ENCODE measurements at places on chromosomes 3 and 15.

- no peak for DNase-seq
These were observed 32.5 kb downstream of the TM4SF4 start for GRCh38 chr3:149506965-149507364.

DNA sequence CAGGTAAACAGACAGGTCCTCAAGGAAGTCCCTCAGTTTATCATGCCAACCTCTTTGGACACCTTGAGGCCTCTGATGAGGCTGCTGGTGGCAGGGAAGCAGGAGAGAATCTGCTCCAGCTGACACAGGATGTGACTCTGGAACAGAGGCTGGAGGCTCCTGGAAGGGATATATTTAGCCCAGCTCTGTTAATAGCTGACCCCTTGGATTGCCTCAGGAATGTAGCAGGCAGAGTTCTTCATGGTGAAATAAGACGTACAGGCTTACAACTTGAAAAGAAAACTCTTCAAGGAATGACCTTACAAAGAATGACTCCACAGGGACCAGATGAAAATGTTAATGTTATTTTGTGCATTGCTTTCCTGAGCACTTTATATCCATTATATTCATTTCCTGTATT lies 90.5 kb downstream of the AQP9 start:
- no peak for DNase-seq

DNA sequence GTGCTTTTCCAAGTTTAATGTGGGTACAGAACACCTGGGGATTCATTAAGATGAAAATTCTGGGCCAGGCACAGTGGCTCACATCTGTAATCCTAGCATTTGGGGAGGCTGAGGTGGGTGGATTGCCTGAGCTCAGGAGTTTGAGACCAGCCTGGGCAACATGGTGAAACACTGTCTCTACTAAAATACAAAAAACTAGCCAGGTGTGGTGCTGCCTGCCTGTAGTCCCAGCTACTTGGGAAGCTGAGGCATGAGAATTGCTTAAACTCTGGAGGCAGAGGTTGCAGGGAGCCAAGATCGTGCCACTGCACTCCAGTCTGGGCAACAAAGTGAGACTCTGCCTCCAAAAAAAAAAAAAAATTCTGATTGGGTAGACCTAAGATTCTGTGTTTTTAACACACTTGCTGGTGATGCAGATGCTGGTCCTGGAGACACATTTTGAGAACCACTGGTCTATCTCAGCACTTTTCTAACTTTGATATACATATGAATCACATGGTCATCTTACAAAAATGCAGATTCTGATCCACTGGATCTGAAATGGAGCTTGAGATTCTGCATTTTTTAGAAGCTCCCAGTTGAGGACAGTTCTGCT lies 223.8 kb upstream of the SATB1 start:
- no peak for DNase-seq

DNA sequence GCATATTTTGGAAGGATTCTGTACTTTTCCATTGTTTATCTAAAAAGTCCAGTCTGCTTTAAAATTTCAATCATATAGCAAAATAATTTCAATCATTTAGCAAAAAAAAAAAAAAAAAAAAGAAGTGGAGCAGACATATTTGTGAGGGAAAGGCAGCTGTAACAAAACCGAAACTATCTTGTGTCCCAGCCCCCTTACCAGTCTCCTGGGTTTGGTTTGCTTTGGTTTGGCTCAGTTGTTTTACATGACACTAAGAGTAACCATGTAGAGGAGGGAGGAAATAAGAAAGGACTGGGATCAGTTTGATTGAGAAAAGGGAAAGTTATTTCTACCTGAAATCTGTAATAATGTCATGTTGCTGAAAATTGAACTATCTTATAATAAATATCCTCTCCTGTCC lies 158.8 kb upstream of the GADL1 start:
- DNase-seq, result no peak

- peak; percentile 71 for DNase-seq
These were observed at the start of gene MAN2A2 for GRCh38 chr15:90902840-90903732. MAN2A2 (plus strand) TSS chr15:90903302; CDS start chr15:90904208, 906 bp downstream.

DNA sequence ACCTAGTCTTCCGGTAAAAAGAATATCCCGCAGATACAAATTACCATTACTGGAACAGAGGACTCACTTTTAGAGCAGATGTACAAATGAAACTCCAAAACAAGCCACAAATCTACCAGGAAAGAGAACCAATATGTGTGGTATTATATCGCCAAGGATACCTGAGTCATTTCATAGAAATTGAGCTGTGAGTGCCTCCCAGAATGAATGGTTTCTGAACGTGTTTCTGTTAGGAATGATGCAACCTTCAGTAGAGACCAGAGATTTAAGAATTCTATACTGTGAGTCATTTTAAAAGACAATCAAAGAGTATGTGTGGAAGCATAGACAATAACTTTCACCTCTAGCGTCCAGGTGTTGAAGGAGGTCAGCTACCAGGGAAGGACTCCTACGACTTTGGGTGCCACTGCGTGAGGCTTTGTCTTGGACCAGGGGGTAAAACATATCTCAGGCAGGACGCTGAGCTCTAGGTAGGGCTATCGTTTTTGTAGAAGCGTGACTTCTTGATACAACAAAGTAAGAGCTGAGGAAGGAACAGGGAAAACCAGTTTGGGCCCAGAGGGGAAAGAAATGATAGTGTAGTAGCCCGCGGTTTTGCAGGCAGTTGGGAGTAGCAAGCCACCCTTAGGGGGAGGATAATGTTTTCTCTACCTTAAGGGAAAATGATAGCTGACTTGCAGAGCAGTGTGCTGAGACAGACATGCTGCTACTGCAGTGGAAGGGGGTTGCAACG lies 210.4 kb downstream of the TP63 start:
- no peak for DNase-seq

DNA sequence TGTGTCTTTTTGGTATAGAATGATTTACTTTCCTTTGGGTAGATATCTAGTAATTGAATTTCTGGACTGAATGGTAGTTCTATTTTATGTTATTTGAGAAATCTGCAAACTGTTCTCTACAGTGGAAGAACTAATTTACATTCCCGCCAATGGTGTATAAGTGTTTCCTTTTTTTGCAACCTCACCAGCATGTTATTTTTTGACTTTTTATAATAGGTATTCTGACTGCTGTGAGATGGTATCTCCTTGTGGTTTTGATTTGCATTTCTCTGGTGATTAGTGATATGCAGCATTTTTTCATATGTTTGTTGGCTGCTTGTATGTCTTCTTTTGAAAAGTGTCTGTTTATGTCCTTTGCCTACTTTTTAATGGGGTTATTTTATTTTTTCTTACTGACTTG lies 607.2 kb downstream of the OTOL1 start:
- DNase-seq, result no peak

GRCh38 chr3:116135457-116136085 lies 309.7 kb downstream of the LSAMP start:
- peak; percentile 35 for DNase-seq

DNA sequence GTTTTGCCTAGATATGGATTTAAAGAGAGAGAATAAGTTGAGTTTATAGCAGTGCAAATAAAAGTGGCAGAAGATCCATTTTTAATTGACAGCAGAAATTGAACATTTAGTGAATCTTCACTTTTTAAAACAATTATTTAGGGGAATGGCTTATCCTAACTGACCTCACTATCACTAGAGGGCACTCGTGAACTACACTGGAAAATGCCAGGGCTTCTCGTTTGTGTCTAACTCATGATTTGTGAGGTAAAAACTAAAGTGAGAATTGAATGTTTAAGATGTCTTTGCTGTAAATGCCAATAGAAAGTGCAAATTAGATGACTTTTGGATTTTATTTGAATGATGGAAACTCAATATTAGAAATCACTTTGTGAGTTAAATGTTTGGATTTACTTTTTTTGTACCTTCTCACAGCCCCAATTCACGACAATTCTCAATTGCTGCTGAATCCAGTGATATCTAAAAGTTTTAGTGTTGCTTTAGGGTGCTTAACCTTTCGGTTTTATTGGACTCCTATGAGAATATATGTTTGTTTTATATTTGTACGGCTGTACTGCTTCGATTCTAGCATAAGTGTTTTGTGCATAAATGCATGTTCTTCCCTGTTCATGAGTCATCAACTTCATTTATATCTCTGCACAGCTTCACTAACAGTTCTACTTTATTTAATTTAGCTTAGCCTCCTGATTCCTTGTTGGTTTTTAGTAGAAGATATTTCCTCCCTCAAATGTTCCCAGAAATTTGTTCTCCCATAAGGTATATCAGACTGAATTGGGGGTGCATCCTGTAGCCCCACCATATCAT lies 462.1 kb downstream of the MFSD1 start:
- DNase-seq, result no peak

DNA sequence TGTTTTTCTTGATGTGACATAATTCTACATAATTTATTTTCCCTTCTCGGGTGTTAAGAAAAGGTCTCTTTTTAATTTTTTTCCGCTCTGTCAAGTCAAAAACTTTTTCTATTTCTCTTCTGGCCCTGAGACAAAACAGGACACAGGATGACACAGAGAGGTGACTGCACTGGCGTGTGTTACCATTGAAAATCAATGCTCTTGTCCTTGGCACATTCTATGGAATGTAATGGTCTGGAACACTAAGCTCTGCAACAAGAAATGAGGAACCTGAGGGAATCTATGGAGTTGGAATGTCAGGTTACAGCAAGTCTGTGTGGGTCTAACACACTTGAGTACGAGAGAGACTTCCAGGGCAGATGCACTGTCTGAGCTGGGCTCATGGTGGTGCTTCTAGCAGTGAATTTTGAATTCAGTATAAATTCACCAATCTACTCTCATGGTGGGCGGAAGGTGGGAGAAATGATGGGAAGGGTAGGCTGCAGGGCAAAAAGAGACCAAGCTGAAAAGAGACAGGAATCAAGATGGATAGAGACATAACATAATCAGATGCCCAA lies 508.3 kb downstream of the TUSC7 start:
- no peak for DNase-seq
